ENCODE measurements at places on chromosomes 12 and 14. TPM values are rescaled to one million over a fixed set of nuclear protein-coding genes. Genes with fewer than 3 reads are reported as not detected.

- no peak for DNase-seq
Observed at GRCh38 chr12:57852620-57853500, 6.3 kb upstream of the CTDSP2 start.

GRCh38 chr14:47919334-47919846, 244.0 kb upstream of the MDGA2 start:
- DNase-seq, result no peak

ORAI1 gene
- total RNA-seq, result 11.5 TPM

FOXG1 gene
- not detected for total RNA-seq

- peak; percentile 78 for DNase-seq
Observed at GRCh38 chr12:101877806-101878242, 444 bp downstream of the DRAM1 start.

DNA sequence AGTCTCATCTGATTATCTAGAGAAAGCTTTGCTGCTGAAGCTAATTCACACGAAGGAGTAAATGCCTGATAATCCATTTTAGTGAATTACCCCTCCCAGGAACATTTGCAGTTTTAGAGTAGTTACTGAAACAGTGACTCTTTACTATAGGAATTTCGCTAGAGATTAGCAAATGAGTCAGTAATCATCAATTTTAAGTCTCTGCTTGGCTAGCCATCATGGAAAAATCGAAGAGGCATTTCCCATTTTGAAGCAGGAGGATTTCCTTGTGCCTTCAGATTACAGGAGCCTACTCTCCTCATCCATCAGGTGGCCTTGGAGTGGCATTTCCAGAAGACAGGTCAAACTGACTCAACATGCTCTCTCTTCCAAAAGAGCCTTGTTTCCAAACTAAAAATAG, 154.5 kb downstream of the EGLN3 start:
- DNase-seq, result no peak
